ENCODE measurements at places on chromosomes 7 and 10.

GRCh38 chr7:132503415-132503814, 72.9 kb downstream of the PLXNA4 start:
- DNase-seq, result no peak

DNA sequence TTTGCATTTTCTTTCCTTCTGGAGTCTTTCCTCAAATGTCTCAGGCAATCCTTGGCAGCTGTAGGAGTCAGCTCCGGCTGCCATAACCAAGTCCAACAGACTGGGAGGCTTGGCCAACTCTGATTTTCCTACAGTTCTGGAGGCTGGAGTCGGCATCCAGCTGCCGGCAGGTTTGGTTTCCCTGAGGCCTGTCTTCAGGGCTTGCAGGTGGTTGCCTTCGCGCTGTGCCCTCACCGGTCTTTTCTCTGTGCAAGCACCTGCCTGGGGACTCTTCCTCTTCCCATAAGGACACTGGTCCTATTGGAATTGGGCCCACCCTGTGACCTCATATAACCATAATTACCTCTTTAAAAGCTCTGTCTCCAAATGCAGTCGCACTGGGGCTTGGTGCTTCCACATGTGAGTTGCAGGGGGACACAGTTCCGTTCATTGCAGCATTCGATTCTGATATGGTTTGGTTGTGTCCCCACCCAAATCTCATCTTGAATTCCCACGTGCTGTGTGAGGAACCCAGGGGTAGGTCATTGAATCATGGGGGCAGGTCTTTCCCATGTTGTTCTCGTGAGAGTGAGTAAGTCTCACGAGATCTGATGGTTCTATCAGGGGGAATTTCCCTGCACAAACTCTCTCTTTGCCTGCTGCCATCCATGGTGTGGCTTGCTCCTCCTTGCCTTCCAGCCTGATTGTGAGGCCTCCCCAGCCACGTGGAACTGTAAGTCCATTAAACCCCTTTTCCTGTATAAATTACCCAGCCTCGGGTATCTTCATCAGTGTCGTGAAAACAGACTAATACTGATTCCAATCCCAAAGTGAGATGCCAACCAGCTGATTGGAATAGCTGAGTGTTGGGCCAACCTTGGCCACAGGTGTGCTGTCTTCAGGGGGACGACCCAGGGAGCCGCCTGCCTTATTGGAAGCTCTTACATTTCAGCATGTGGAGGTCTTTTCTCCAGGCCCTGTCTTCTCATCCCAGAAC, 7.9 kb downstream of the GALNTL5 start:
- no peak for DNase-seq

- DNase-seq, result no peak
Observed at GRCh38 chr10:126349101-126349500, 39.2 kb downstream of the ADAM12 start.

GRCh38 chr7:89607792-89608191, 546.5 kb upstream of the STEAP1 start:
- DNase-seq, result no peak

- DNase-seq, result no peak
Observed at GRCh38 chr10:86968994-86969355, 693 bp downstream of the ADIRF start.

- no peak for DNase-seq
Observed at GRCh38 chr10:123962756-123963530, 71.3 kb upstream of the CPXM2 start.

DNA sequence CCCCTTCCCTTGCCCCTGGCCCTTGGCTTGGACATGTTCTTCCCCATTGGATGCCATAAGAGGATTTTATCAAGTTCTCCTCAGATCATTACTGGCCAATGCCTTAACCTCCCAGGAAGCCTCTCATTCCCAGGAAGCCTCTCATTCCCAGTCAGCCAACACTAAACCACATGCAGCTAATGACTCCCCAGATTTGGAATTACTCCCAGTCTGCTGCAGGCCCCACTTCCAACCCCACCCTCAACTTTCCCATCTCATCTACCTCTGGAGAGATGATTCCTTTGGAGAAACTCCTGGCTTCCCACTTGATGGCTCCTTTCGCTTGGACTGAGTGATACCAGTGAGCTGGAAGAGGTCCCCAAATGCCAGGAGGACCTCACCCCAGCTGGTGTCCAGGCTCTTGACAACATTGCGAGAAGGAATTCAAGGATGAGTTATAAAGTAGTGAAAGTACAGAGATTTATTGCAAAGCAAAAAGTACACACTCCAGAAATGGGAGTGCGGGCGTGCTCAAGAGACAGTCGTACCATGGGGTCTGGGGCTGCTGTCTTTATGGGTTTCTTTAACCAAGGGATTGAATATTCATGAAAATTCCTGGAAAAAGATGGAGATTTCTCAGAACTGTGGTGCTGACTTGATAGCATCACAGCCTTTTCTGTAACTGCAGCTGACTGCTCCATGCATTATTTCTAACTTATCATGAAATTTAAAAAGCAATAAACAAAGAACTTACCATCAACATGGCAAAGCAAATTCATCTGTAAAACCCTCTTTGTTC, 117.2 kb upstream of the ADCY1 start:
- DNase-seq, result no peak

- no peak for DNase-seq
Observed at GRCh38 chr10:3740157-3740871, 44.7 kb downstream of the KLF6 start.
